ENCODE measurements at places on chromosomes 5 and 9.

- DNase-seq = no peak
Measured at GRCh38 chr9:37390759-37391158, 31.7 kb upstream of the GRHPR start.

- no peak for DNase-seq
Measured at GRCh38 chr9:2299843-2300205, 284.7 kb downstream of the SMARCA2 start.

DNA sequence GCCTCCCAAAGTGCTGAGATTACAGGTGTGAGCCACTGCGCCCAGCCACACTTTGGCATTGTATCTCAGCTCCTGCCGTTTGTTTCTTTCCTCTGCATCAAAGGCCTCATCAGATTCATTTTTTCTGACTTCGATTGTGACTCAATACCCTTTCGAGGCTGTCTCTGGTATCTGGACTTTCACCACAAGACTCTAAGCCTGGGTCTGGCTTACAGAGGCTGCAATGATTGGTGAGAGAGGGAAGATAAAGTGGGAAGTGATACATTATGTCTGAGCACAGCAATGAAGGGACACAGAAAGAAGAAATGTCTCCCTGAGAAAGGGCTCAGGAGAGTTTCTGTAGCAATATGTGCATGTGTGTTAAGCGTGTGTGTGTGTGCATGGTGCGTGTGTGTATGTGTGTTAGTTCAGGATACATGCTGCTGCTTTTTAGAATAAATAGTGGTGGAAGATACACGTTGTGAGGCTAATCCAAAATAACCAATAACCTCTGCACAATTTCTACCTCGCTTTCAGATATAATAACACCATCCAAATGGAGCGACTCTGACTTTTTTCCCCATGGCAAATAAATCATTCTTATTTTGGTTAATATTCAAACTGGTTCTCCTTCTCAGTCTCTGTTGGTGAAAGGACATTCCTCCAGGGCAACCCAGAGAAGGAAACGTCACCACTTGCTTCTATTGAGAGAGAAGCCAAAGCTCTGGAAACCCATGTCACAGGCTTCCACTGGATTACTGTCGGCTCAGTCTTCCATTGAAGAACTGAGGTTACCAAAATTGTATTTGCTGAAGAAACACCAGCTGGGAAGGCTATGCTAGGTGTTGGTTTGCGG is 8.1 kb upstream of the DAB2 start:
- no peak for DNase-seq

GRCh38 chr5:91224456-91224855 is 158.7 kb downstream of the ARRDC3 start:
- DNase-seq = no peak

DNA sequence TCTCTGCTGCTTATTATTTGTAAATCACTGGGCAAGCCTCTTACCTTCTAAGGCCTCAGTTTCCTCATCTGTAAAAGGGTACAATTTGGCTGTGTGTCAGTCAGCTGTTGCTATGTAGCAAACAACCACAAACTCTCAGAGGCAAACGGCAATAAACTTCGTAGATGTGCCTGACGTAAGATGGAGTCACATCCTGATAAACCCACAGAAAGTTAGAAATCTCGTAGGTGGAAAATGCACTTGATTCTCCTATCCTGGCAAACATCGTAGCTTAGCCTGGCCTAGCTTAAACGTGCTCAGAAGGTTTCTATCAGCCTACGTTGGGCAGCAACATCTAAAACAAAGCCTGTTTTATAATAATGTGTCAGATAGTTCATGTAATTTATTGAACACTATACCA is 35.0 kb upstream of the UNC5A start:
- no peak for DNase-seq

DNA sequence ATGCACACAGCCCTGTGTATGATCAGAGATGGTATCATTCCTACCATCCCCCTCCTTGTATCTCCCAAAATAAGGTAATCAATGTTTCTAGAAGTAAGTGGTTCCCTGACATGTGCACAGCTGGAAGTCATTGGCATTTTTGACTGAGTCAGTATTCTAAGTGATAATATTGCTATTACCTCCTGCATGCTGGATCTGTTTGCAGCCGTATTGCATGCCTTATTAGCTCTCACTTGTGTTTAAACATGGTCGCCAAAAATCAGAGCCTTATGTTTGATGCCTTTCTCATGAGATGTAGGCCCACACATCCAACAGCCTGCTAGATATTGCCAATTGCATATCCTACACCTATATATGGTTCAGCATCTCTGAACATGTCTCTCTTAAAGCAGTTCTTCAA is 254.3 kb downstream of the CDH12 start:
- no peak for DNase-seq

GRCh38 chr5:167945542-167946384 is 345.7 kb upstream of the WWC1 start:
- no peak for DNase-seq

- DNase-seq = no peak
Measured at GRCh38 chr5:6837519-6838110, 124.4 kb downstream of the TENT4A start.

- DNase-seq = no peak
Measured at GRCh38 chr9:38434365-38434764, 10.1 kb upstream of the IGFBPL1 start.

DNA sequence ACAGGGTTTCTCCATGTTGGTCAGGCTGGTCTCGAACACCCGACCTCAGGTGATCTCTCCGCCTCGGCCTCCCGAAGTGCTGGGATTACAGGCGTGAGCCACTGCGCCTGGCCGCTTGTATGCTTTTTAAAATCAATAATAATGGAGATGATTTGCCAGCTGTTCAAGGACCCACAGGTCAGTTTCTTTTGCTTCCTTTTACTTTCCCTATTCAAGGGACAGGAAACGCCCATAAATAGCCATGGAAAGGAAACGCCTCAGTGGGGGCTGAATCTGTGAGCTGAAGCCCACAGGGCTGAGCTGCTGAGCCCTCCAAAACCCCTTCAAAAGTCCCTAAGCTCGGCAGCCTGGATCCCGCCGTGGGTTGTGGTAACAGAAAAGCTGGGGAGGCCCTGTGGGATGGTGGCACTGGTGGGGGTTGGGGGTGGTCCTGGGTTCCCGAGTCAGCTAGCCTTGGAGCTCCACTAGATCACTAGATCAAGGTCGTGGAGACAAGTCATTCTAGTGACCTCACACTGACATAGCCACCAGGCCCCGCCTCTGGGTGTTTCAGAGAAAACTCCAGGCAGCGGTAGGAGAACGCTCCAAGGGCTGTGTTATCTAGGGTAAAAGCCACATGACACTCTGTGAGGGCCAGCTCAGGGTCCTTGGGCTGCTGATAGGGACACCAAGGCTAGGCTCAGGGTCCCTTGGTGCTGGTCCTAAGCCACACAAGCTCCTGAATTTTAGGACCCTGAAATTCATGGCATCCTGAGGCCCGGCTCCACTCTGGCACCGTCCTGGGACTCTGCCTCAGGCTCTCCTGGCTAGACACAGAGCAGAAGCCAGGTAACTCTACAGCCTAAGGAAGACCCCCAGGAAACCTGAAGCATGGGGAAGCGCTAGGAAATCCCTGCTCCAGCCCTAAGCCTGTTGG is 18.0 kb upstream of the DUSP1 start:
- no peak for DNase-seq

DNA sequence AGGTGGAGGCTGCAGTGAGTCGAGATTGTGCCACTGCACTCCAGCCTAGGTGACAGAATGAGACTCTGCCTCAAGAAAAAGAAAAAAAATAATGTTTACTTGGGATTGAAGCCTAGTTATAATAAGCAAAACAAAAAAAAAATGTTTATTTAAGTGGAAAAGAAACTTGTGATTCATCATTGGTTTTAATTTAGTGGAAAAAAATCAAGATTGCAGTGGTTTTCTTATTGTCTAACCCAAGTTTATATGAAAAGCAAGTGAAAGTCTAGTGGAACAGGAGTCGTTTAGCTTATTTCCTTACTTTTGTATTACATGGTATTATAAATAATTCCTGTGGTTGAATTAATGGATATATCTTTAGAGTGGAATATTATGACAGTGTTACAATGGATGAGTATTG is 8.4 kb downstream of the CNOT8 start:
- no peak for DNase-seq

GRCh38 chr9:76904661-76905457 is 1.1 kb downstream of the PRUNE2 start:
- DNase-seq = no peak

GRCh38 chr9:129183495-129184218 is 5.6 kb upstream of the IER5L start:
- DNase-seq = no peak

GRCh38 chr5:137217599-137218200 is 281.4 kb downstream of the SPOCK1 start:
- DNase-seq = no peak

DNA sequence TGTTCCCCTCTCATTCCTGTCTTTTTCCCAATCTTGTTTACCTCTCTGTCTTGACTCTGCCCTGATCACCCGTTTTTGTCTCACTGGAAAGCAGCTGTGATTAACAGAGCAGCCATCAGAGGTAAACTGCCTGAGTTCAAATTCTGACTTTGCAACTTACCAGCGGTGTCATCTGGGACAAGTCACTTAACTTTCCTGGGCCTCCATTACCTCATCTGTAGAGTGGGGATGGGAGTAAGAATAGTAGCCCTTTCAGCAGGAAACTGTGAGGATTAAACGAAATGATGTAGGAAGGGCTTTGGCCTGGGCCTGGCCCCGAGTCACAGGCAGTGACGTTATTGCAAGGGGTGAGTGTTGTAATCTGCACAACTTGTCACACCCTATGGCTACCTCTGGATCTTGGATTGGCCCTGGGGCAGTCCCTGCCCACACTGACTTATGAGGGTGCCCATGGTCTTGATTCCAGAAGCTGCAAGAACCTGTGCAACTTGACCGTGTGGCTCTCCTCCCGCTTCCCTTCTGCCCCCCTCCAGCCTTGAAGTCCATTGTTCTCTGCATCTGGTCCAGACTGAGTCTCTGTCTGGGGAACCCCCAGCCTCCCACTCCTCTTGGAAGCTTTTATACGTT is 657 bp upstream of the PCDH12 start:
- no peak for DNase-seq

All from stimulated activated CD8-positive, alpha-beta memory T cell treated with anti-CD3 and anti-CD28 coated beads, Interleukin-7, amount 100 ng/mL, for 48 hours (primary cell).